ENCODE measurements at places on chromosomes 2 and 18. TPM values are rescaled to one million over a fixed set of nuclear protein-coding genes. Genes with fewer than 3 reads are reported as not detected.

- no peak for DNase-seq
Observed at GRCh38 chr2:43139996-43140621, 86.3 kb downstream of the ZFP36L2 start.

The CPLX4 gene
- total RNA-seq: 0.20 TPM

- no peak for DNase-seq
Observed at GRCh38 chr2:110925479-110925878, 193.1 kb downstream of the ACOXL start.

DNA sequence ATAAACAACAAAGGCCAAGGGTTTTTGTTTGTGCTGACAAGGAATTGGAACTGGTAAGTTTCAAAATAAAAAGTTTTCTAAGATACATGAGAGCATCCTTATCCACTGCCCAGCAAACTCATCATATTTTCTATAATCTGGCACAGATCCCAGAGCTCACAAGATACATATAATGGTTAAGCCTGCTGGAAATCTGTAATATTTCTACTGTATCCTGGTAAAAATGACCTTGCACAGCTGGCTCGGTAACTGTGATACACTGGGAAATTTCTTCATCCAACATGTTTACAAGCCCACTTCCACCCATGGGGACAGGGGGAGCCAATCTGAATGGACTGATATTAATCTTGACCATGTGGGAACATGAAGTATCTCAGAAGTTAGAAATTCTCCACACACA is 425.4 kb upstream of the MMADHC start:
- DNase-seq: no peak

The UBR3 gene
- total RNA-seq: 154 TPM

- no peak for DNase-seq
Observed at GRCh38 chr2:240338274-240338673, 97.2 kb upstream of the GPC1 start.

- DNase-seq: no peak
Observed at GRCh38 chr2:3636586-3637310, 21.3 kb upstream of the ALLC start.

GRCh38 chr18:3015851-3016250 is 2.9 kb upstream of the LPIN2 start:
- DNase-seq: no peak

The ZNF638 gene
- 317 TPM for total RNA-seq
